ENCODE measurements at places on chromosomes 6 and 20. TPM values are rescaled to one million over a fixed set of nuclear protein-coding genes. Genes with fewer than 3 reads are reported as not detected.

DNA sequence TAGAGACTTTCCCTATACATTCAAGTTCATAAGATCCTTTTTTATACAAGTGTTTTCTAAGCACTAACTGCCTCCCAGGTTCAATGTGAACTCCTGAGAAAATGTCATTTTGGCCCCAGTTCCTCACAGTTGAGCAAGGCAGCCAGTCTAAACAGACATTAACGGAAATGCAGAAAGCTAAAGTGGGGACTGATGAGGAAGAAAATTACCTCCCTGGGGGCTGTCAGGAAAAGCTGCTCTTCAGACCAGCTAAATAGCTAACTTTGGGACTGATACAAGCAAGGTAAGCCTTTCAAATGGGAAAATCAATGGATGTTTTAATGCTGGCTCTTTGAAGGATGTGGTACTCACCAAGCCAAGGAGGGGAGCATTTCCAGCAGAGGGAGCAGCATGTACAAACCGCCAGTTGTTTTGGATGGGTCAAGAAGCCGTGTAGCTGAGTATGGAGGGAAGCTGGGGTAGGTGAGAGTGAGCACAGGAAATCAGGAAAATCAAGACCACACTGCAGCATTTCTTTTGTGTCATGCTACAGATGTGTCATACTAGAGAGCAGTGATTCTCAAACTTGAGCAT lies 180.8 kb upstream of the CHD6 start:
- DNase-seq, result no peak

- peak; percentile 95 for DNase-seq
Measured at GRCh38 chr20:38604873-38605303, 3.3 kb downstream of the ARHGAP40 start.

DNA sequence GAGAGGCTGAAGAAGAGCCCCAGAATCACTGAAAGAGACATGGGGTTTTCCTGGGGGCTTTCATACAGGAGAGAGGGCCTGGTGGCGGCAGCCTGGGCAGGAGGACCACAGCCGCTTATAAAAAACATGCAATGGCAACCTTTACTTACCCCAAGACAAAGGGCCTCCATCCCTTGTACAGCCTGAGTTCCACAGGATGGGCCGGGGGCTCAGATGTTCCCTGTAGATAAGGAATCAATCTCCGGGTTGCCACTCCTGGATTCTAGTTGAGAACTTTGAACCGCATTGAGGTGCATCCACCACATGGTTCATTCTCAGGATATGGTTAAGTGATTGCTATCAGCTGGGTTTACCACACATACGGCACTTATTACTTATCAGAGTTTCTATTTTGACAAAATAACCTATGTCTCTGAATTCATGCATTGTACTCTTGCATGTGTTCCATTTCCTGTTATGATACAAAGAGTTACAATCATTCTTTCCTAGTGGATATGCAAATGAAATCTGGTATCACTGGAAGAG lies 677.6 kb downstream of the KIF16B start:
- DNase-seq, result no peak

DNA sequence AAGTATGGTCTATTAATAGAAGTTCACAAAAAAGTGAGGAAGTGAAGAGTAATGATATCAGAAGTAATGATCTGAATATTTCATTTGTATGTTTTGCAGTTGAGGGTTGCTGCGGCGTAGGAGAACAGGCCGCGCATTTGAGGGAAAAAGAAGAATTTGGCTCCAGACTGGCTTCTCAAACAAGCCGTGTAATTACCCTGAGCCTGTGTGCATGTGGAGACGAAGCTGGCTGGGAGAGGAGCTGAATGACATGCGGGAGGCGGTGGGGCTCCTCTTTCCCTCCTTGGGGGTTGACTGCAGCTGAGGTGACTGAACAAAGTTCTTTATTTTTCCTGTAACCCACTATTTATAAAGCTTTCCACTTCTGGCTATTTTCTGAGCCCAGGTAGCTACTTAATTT lies 115.5 kb upstream of the AFDN start:
- DNase-seq, result no peak

DNA sequence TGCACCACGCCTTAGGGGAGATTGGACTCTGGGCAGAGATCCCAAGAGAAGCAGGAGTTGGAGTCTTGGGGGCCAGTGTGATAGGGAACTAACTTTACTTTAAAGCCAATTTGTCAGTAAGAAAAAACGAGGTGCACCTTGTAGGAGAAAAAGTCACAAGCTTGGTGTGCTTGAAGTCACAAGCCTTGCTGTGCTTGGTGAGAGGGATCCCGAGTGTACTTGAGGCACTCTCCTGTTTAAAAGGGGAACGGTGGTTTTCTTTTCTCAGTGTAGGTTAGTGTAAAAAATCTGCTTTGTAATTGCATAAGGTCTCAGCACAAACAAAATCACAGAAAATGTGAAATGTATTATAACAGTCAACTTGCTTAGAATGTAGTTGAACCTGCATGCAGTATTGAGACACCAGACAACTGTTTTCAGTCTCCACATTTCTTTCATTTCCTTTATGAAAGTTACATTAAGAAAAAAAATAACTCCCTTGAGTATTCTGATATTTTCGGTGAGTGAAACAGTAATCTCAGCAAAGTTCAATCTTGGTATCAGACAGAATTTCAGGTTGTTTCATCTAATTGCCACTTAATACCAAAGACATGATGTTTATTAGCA lies 111.1 kb upstream of the DUSP22 start:
- DNase-seq, result no peak

The SMPD2 gene
- total RNA-seq, result 19.7 TPM

The WDR27 gene
- 16.8 TPM for total RNA-seq

The KHDC1L gene
- total RNA-seq, result not detected

The GCLC gene
- 74.8 TPM for total RNA-seq

Data from bronchial epithelial cell (primary cell).